Kidney (tissue), 22 donors: ENCODE measurements at places on chromosomes 5 and 9.

GRCh38 chr9:113772121-113772810 lies 103.8 kb upstream of the ZNF618 start:
- DNase-seq, result peak; percentile 80

DNA sequence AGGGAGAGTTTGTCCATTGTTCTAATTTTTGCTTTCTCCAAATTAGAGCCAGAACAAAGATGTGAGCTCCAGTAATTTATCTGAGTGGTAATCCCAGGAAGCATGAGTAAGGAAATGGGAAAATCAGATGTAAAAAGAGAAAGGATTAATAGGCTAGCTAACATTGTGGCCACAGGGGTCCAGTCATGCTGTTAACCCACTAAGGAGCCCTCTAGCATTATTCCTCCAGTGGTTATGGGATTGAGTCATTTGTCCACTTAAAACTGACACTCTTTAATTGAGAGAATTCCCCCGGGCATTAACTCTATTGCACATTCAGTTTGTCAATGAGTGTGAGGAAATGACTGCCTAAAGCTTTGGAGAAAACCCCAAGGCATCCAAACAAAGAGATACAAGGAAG lies 700.3 kb upstream of the TYRP1 start:
- no peak for DNase-seq

- no peak for DNase-seq
These were observed 5.1 kb upstream of the ARSI start for GRCh38 chr5:150307617-150308426.

DNA sequence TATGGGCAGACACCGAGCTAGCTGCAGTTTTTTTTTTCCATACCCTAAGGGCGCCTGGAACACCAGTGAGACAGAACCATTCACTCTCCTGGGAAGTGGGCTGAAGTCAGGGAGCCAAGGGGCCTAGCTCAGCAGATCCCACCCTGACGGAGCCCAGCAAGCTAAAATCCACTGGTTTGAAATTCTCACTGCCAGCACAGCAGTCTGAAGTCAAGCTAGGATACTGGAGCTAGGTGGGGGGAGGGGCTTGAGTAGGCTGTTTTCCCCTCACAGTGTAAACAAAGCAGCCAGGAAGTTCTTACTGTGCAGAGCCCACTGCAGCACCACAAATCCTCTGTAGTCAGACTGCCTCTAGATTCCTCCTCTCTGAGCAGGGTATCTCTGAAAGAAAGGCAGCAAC lies 151.7 kb upstream of the HCN1 start:
- DNase-seq, result no peak

- no peak for DNase-seq
These were observed 274.2 kb downstream of the TMEM167A start for GRCh38 chr5:82802954-82803353.

GRCh38 chr5:109911731-109912130 lies 222.0 kb downstream of the MAN2A1 start:
- DNase-seq, result no peak

GRCh38 chr9:92660266-92660665 lies 9.7 kb downstream of the IPPK start:
- no peak for DNase-seq

DNA sequence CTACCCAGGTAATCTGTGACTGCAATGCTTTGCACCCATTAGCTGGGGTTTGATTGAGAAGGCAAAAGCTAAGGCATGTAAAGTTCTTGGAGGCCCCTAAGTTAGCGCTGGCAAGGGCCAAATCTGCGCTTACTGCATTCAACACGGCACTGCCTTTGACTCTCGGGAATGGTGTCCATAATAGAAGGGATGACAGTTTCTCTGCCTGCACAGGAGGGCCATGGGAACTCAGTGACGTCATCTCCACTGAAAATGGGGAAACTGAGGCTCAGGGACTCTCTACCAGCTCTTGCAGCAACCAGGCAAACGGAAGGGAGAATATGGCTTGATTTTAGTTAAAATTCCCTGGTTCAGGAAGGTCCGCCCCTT lies 487 bp downstream of the SPATA24 start:
- DNase-seq, result no peak

DNA sequence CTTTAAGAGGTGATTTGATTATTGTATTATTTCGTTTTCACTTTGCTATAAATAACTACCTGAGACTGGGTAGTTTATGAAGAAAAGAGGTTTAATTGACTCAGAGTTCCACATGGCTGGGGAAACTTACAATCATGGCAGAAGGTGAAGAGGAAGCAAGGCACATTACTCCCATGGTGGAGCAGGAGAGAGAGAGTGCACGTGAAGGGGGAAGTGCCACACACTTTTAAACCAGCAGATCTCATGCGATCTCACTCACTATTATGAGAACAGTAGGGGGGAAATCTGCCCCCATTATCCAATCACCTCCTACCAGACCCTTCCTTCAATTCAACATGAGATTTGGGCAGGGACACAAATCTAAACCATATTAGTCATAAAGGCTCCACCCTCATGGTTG lies 36.1 kb upstream of the NDFIP1 start:
- DNase-seq, result no peak

- DNase-seq, result no peak
These were observed 346.5 kb downstream of the SPOCK1 start for GRCh38 chr5:137152616-137153015.

GRCh38 chr5:42487821-42488220 lies 64.6 kb downstream of the GHR start:
- no peak for DNase-seq

- no peak for DNase-seq
These were observed 76.7 kb upstream of the CHD1 start for GRCh38 chr5:99005506-99005905.

DNA sequence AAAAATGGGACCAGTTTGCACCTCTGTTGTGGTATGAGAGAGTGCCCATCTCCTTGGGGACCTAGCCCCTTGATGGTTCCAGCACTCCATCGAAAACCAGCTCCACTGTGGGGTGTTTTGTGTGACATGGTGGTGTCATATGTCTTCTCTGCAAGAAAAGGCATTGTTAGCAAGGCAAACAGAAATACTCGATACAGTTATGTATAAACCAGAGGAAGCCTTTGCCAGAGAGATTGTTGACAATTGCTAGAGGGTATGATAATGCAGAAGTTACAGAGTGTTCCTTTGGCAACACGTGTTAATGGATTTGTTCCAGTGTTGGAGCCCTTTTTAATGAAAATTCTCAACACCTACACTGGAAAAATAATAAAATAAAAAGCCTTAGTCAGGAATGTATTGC lies 270.4 kb upstream of the DMRT1 start:
- no peak for DNase-seq

DNA sequence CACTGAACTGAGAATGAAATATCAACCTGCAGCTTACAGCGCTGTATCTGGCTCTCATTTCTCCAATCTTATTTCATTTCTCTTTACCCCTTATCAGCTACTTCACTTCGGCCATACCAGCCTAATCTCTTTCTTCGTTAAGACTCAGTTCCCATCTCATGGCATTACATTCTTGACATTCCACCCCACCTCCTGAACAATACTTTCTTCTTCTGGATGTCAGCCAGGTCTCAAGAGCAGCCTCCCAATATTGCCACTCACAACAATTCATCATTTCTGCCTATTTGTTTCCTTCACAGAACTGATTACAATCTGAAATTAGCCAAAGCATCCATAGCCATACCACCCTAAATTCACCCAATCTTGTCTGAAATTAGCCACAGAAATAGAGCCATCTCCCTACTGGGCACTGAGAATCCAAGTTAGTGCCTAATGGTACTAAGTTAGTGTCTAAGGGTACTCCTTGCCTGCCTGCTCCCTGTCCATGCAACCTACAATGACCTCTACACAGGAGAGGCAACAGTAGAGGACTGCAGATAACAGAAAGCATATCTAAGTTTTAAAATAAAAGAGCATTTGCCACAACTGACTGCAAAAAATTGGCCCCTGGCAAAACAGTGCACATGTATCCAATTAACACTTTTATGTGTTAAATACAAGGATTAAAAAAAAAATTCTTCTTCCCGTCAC lies 35.2 kb downstream of the SETX start:
- DNase-seq, result no peak

GRCh38 chr5:123549256-123549904 lies 37.4 kb downstream of the CSNK1G3 start:
- no peak for DNase-seq

DNA sequence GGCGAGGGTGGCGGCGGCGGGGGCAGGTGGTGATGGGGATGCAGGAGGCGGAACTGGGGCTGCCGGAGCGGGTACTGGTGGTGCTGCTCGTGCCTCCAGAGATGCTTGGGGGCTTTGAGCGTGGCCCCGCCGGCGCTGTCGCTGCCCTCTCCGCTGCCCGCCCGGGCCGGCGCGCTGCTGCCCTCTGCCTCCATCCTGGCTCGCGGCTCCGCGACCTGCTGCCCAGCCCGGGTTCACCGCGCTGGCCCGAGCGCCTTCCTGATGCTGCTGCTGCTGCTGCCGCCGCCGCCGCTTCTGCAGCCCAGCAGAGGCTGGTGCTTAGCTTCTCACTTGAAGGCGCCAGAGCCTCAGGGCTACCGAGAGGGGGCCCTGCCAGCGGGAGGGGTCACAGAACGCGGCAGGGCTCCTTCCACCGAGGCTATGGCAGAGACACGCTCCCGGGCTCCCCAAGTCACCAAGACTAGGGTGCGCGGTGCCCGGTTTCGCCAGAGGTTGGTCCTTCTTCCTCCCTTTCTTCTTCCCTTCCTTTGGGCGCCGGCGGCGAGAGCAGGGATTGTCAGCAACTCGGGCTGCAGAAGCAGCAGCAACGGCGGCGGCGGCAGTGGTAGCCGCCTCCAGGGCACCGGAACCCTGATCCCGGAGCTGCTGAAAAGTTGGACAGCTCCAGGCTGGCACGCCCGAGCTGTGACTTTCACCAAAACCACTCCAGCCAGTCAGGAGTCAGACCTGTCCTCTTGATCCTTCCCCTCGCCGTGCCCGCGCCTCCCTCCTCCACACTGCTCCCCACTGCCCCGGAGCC lies at the start of gene PDE4D:
PDE4D (minus strand) TSS at position 298 of the 799 bp plus-strand sequence.
- DNase-seq, result peak; percentile 88

GRCh38 chr9:27990524-27990923 lies 417.2 kb upstream of the C9orf72 start:
- DNase-seq, result no peak

- no peak for DNase-seq
These were observed 167.6 kb upstream of the WWC1 start for GRCh38 chr5:168123631-168124528.

GRCh38 chr5:88051148-88051547 lies 217.5 kb downstream of the TMEM161B start:
- DNase-seq, result no peak
